Stimulated activated CD4-positive, alpha-beta T cell treated with anti-CD3 and anti-CD28 coated beads, TNF-alpha, amount 100 ng/mL, for 24 hours (primary cell): ENCODE measurements at places on chromosomes 6 and 20.

DNA sequence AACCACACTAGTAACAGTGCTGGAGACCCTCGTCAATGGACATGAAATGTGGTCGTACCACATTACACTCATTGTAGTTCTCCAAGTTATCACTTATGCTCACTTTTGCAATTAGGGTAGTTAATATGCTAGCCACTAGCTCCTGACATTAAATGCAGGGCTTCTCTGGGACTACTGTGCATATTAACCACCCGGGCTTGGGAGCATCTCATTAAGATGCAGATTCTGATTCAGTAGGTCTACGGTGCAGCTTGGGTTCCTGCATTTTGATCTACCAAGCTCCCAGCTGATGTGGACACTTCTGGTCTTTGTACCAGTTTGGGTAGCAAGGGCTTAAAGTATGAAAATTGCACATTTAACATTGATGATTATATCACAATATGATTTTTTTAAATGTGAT, 98.0 kb downstream of the ZFP64 start:
- no peak for DNase-seq

DNA sequence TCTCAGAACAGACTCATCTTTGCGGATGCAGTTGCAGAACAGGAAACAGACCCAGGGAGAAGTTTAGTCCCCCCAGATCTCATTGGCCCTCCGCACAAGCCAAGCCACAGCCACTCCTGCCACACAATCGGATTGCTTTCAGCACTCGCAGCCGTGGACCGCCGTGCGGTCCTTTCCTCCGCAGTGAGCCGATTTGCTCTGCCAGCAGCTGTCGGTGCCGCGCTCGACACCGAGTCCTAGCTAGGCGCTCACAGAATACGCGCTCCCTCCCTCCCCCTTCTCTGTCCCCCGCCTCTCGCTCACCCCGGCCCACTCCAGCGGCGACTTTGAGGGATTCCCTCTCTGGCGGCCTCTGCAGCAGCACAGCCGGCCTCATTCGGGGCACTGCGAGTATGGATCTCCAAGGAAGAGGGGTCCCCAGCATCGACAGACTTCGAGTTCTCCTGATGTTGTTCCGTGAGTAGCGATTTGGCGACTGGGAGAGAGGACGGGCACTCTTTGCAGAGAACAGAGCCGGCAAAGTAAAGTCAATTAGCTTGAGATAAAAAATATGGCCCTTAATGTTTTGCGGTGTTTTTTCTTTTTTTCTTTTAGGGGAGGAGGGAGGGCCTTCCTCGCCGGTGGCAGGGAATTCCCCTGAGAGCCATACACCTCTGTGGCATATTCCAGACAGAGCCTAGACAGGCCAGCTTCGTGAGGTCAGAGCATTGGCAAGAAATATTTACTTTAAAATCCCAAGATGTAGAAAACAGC, at the start of gene LAMP5:
Gene LAMP5, plus strand, starts transcription at position 130 of the 753 bp plus-strand sequence. Its CDS starts 263 bp downstream, at position 393.
- DNase-seq = no peak

DNA sequence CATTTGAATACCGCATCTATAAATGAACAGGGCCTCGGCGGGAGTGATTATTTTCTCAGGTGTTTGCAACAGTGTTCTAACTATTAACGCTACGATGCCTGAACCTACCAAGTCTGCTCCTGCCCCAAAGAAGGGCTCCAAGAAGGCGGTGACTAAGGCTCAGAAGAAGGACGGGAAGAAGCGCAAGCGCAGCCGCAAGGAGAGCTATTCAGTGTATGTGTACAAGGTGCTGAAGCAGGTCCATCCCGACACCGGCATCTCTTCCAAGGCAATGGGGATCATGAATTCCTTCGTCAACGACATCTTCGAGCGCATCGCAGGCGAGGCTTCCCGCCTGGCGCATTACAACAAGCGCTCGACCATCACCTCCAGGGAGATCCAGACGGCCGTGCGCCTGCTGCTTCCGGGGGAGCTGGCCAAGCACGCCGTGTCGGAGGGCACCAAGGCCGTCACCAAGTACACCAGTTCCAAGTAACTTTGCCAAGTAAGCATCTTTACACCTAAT, 70.9 kb downstream of the HFE start:
- DNase-seq = peak; percentile 67

DNA sequence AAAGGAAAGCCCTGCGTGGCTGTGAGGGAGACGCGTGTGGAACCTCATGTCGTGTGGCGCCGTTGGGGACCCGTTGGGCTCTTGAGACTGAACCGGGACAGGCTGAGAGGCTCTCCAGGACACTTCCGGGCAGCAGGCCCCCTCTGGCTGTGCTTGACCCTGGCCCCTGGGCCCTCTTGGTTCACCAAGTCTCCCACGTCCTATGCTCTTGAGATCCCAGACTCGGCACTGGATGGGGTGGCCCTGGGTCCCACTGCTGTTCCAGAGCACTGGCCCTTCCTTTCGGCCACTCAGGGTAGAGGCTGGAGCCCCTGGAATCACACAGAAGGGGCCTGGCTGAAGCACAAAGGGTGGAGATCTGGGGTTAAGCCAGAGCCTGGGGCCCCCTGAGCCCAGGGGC, 30.4 kb downstream of the NTSR1 start:
- no peak for DNase-seq

DNA sequence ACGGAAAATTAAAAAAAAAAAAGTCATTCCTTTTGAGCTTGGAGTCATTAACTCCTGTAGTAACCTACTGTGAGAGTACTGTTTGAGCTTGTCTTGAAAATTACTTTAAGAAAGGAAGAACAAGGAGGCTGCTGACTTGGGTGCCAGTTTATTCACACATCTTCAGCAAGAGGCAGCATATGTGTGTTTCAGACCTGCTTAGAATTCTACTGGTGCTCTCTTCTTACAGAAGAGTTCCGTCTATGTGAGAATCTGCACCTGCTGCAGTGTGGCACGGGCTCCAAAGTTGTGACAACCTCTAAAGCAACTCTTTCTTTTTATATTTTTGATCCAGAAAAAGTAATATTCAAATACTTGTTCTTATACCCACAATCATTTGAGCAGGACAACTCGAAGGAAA, 117.4 kb upstream of the SOX4 start:
- DNase-seq = no peak
